Ureter (tissue), 1 donor: ENCODE measurements at places on chromosomes 5 and 9. TPM values are rescaled to one million over a fixed set of nuclear protein-coding genes. Genes with fewer than 3 reads are reported as not detected.

The TAF1L gene
- not detected for total RNA-seq

The AMBP gene
- total RNA-seq = 0.99 TPM

The BARHL1 gene
- not detected for total RNA-seq

The SPINK14 gene
- not detected for total RNA-seq

The PLAC8L1 gene
- 1.1 TPM for total RNA-seq

The BAAT gene
- not detected for total RNA-seq

The FCN2 gene
- 0.49 TPM for total RNA-seq

The ECPAS gene
- total RNA-seq = 125 TPM

The TMEM215 gene
- not detected for total RNA-seq

The PSD2 gene
- total RNA-seq = 0.21 TPM

The LRRC70 gene
- total RNA-seq = 5.9 TPM

- DNase-seq = no peak
Measured at GRCh38 chr9:78292026-78292425, 4.9 kb upstream of the PSAT1 start.

DNA sequence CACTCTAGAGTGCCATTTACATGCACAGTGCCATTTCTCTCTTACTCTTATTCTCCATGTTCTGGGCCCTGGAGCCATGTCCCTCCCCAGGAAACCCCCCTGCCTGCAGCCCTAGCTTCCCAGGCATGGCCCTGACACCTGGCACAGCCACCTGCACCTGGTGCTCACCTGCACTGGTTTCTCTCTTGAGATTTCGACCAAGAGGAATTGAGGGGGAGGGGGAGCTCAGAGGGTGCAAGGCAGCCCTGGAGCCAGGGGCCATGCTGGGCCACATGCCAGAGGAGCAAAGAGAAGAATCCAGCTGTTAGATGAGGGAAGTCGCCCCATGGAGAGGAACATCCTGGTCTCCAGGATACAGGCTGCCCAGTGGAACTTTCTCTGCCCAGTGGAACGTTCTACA lies 65.0 kb upstream of the RAPGEF1 start:
- no peak for DNase-seq

DNA sequence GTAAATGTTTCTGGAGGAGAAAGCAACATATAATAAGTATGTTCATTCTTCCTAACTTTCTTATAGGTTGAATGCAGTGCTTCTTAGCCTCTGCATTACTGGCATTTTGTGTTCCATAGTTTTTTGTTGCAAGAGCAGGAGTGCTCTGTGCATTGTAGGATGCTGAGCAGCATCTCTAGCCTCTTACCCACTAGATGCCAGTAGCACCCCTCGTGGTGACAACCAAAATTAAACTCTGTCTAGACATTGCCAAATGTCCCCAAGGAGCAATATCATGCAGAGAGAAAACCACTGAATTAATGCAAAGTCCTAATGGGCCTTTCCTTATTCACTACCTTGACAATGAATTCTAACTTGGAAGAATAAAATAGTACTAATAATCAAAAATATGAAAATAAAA lies 147.0 kb downstream of the GLIS3 start:
- DNase-seq = no peak

- peak; percentile 89 for DNase-seq
Measured at GRCh38 chr9:98790842-98791607, 5.3 kb downstream of the ANKS6 start.

- no peak for DNase-seq
Measured at GRCh38 chr9:133132174-133132573, 11.1 kb upstream of the RALGDS start.

DNA sequence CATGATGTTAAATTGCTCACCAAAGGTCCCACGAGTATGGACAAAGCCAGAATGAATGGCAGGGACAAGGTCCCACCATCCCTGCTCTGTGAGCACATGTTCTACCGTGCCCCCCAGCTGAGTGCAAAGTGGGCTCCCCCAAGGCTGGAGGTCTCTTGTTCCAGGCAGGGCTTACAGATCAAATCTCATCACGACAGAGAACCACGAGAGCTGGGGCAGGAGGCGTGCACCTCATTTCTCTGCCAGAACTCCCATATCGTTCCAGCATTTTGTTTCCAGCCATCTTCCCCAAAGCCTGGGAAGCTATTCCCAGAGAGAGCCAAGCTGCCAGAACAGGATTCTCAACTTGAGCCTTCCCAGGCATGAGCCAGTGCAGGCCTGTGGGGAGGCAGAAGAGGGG lies 108.5 kb downstream of the ZNF354C start:
- no peak for DNase-seq

GRCh38 chr5:83277154-83277553 lies 194.4 kb upstream of the VCAN start:
- no peak for DNase-seq

DNA sequence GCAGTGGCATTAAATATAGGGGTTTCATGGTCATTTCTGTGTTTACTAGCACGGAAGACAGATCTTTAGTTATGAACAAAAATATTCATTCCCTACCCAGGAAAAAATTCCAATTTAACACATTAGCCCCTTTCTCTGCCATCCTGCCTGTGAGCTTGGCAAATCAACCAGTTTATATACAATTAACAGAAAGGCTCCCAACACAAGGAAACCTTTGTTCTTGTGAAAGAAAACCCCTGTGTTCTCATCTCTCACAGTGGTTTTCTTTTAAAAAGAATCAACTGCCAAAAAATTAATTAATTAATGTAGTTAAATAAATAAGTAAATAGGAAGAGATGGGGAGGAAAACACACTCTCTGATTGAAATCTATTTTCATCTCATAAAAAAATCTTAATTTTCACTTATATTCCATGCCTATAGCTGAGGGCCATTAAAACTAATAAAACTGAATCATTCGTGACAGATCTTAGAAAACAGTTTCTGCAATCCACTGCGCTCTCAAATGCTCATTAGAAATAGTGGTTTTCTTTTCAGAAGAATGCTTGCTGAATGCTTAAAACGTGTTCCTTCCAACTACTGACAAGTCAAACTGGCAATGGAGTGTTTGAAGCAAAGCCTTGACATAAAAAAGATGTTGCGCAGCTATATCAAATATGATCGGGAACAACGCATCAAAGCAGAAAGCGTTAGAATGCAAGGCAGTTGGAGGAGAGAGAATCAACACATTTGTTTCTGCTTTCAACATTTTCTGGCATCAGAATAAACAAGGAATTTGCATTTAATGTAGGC lies 387.7 kb downstream of the TLR4 start:
- no peak for DNase-seq

DNA sequence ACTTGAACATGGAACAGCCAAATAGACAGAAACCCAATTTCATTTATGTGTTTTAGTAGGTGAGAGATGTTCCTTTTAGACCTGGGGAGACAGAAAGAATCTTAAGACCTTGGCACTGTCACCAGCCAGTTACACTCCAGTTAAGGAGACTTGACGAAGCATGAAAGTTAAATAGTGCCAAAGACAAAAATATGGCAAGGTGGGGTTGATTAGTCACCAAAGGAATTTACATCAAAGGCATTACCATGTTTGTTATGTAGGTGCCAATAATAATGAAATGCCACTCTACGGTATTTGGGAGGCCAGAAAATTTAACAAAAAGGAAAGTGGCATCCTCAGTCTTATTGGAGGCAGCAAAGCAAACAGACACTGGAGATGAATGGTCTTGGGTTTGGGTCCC lies 9.2 kb upstream of the IL12B start:
- no peak for DNase-seq

DNA sequence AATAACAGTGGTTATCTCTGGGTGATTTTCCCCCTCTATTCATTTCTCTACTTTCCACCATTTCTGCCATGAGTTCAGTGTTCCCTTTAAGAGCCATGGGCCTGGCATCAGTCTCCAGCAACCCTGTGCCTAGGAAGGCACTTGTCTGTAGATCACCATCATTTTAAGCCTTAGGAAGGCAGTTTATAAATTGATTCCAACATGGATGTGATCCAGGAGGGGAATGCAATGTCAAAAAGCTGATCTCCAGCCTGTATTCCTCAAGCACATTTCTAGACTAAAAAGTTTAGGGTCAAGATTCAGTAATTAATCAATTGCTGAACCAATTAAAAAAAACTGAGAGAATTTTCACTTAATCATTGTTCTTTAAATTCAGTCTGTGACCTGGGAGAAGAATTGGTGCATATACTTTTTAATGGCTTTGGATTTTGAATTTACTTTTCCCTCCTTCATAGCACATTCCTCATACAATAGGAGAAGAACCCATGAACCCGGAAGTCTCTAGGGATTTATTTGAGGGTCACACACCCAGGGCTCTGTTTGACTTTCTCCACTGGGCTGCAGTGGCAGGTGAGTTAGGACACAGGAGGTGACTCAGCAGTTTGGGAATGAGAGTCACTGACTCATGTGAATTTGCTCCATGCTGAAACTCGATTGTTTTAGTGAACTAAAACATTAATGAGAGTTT lies 6.1 kb upstream of the ERMP1 start:
- peak; percentile 68 for DNase-seq

DNA sequence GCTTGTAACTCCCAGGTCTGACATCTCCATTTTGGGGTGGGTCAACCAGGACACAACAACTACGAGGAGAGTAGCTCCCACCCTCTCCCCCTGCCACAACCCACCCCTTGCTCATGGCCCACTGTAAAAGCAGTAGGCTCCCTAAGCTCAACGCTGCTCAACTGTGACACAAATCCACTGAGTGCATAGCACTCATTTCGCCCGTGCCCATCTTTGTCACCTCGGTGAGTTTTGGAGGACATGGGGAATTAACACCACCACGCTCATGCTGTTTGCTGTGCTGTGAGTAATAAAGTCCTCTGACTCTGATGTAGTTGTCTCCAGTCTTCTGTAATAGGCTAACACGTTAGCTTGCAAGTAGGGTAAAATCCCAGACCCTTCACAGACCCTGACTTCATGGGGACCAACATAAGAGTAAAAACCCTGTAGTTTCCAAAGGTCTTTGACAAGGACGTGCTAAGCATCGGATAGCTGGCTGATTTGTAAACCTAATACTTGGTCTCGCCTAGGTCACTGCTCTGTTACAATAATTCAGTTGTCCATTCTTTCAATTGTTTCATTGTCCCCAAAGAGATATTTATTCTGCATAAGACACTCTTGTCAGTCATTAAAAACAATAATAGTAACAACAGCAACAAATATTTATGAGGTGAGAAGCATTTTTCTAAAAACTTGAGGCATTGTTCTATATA lies 7.7 kb downstream of the PLGRKT start:
- DNase-seq = no peak

GRCh38 chr9:107173422-107174180 lies 109.5 kb upstream of the RAD23B start:
- no peak for DNase-seq

- DNase-seq = no peak
Measured at GRCh38 chr5:41794471-41794870, 75.8 kb downstream of the OXCT1 start.

GRCh38 chr5:119417891-119418605 lies 34.2 kb upstream of the HSD17B4 start:
- DNase-seq = no peak

DNA sequence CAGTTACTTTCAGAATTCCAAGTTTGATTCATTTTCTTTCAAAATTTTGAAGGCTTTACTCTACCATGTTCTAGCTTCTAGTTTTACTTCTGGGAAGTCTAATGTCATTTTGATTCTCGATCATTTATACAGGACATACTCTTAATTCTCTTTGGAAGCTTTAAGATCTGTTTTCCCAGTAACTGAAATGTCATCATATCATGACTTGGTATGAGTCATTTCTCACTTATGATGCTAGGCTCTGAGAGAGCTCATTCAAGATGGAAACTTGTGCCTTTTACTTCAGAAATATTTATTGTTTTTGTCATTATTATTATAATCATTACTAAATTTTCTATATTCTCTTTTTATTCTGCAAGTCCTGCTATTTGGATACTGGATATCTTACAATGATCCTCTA lies 222.3 kb downstream of the PARP8 start:
- DNase-seq = no peak

GRCh38 chr9:87581949-87582637 lies 84.4 kb downstream of the DAPK1 start:
- no peak for DNase-seq

- no peak for DNase-seq
Measured at GRCh38 chr9:110048976-110049698, 158.8 kb downstream of the C9orf152 start.

- no peak for DNase-seq
Measured at GRCh38 chr9:131720330-131720729, 19.5 kb downstream of the RAPGEF1 start.

DNA sequence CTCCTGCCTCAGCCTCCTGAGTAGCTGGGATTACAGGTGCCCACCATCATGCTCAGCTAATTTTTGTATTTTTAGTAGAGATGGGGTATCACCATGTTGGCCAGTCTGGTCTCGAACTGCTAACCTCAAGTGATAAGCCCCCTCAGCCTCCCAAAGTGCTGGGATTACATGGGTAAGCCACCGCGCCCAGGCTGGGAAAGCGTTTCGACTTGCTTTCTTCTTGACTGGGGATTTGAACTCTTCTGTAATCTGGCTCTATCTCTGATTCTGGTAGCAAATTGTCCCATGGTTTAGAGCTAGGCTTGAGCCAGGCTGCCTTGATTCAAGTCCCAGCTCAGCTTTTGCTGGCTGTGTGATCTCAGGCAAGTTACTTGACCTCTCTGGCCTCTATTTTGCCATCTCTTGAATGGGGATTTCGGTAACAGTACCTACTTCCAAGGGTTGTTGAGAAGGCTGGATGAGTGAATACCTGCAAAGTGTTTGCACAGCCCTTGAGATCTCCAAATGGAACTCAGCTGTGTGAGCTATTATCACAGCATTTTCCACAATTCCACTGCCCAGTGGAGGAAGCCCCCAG lies 20.5 kb upstream of the MVB12B start:
- no peak for DNase-seq

- DNase-seq = no peak
Measured at GRCh38 chr5:58016877-58017276, 443.0 kb downstream of the PLK2 start.

DNA sequence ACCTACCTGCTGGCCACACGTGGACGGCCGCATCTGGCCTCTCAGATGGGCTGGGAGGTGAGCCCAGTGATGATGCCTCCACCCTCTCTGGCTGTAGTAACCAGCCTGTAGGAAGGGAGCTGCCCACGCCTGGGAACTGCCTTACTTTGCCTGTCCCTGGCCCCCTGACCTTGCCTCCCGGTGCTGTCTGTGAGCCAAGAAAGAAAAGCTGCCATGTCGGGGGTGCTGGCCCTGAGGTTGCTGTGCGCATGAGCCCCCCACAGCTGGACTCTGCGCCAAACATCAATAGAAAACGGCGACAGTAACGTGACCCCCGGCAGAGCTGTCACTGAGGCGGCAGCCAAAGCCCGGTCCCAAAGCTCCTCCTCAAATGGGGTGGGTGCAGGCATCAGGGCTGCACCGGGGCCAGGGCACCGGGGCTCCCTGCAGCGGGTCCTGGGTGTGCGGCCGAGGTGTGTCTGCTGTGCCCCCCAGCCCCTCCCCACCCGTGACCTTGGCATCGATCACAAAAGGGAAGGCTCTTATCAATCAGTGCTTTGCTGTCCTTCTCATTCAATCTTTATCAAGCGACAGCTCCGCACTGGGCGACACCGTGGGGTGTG lies 15.3 kb upstream of the SLC9A3 start:
- no peak for DNase-seq

GRCh38 chr5:151661968-151662732 lies 24.6 kb downstream of the SPARC start:
- DNase-seq = no peak

DNA sequence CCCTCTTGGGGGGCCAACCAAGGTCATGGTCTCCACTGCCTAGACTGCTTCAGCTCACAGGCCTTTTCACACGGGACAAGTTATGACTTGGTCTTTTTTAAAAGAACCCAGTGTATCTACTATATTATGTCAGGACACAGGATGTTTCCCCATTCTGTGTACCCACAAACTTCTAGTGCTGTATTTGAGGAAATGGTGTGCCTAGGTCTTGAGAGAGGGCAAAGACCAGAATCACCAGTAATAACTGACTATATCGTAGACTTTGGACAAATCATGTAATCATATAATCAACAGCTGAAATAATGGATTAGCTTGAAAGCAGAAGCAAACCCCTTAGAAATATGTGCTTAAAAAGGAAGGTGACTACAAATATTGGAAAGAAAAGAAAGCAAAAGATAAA lies 133.3 kb downstream of the ARL15 start:
- no peak for DNase-seq
